ENCODE measurements at places on chromosomes 11 and 22.

GRCh38 chr11:82250047-82250446 is 483.6 kb downstream of the FAM181B start:
- DNase-seq = no peak

- no peak for DNase-seq
These were observed 14.8 kb upstream of the MUC5B start for GRCh38 chr11:1208144-1208393.

DNA sequence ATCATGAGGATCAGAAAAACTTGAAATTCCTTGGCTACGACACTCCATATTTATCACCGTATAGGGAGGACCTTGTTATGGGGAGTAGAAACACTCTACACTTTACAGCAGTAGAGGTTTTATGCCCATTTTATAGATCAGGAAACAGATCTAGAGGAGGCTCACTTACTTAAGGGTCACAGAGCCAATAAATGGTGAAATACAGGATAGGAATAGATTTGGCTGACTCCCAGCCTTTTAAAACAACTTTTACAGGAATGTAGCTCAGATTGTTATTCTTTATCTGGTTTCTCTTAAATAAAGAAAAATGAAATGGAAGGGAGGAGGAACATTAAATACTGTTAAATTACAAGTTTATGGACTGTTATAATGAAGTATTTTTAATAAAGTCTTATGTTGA is 14.8 kb downstream of the FBXO7 start:
- DNase-seq = no peak

- no peak for DNase-seq
These were observed 89.2 kb downstream of the FDX1 start for GRCh38 chr11:110518809-110519514.

- no peak for DNase-seq
These were observed 23.9 kb upstream of the CYP2D6 start for GRCh38 chr22:42154293-42155052.

GRCh38 chr11:64198511-64198910 is 8.0 kb upstream of the FERMT3 start:
- no peak for DNase-seq

DNA sequence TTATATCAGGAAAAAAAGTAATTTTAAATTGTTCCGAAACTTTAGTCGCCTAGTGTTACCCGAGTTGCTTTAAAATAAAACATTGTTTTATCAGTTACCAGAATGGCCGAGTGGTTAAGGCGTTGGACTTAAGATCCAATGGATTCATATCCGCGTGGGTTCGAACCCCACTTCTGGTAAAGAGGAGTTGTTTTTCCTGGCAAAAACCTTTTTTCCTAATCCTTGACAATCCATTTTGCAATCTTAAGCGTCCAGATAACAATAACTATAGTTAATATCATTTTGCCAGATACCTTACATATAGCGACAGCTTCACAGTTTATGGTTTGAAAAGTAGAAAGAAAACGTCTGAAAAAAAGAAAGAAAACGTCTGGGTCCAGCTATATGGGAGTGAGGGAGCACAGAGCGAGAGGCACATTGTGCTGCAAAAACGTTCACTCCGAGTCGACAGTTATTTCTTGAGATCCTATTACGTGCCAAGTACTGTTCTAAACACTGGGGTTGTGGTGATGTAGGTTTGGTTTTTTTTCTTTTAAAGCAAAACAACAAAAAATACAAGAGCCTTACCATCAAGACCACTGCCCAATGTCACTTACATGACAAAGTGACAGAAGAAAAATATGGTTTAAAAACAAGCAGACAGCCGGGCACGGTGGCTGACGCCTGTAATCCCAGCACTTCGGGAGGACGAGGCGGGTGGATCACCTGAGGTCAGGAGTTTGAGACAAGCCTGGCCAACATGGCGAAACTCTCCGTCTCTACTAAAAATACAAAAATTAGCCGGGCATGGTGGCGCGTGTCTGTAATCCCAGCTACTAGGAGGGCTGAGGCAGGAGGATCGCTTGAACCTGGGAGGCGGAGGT is 40.6 kb downstream of the OR4D9 start:
- peak; percentile 76 for DNase-seq

GRCh38 chr11:134691985-134692384 is 279.9 kb upstream of the B3GAT1 start:
- DNase-seq = no peak

DNA sequence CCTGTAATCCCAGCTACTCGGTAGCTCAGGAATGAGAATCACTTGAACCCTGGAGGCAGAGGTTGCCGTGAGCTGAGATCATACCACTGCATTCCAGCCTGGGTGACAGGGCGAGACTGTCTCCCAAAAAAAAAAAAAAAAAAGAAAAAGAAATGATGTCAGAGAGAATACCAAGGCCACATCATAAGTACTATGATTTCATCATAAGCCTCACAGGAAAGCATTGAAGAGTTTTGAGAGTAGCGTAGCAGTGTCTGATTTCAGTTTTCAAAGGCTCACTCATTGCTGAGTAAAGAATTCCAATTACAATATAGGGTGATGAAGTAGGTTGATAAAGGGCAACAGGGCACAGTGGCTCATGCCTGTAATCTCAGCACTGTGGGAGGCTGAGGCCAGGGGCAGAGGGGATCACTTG is 88.8 kb downstream of the MRTFA start:
- DNase-seq = no peak

DNA sequence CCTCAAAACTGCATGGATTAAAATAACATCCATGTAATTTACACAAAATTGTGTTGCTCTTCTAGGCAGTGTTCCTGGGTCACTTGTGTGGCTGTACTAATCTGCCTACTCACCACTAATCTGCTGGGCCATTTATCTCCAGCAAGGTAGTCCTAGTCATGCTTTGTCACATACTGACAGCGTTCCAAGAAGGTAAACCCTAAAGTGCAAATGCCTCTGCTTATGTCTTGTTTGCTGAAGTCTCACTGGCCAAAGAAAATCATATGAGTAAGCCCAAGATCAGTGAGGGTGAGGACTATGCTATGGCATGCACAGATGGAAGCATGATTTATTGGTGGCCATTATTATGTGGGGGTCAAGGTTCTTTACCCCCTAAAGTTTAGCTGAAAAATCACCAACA is 630.2 kb upstream of the LUZP2 start:
- no peak for DNase-seq

GRCh38 chr11:65410936-65411680 is 11.5 kb upstream of the NEAT1 start:
- DNase-seq = no peak

GRCh38 chr11:83122050-83122449 is 34.9 kb upstream of the PCF11 start:
- DNase-seq = no peak

- peak; percentile 91 for DNase-seq
These were observed at the start of gene FAM89B for GRCh38 chr11:65572356-65573051. Gene FAM89B (plus strand): TSS chr11:65572538. CDS start chr11:65572670, 132 bp downstream.

DNA sequence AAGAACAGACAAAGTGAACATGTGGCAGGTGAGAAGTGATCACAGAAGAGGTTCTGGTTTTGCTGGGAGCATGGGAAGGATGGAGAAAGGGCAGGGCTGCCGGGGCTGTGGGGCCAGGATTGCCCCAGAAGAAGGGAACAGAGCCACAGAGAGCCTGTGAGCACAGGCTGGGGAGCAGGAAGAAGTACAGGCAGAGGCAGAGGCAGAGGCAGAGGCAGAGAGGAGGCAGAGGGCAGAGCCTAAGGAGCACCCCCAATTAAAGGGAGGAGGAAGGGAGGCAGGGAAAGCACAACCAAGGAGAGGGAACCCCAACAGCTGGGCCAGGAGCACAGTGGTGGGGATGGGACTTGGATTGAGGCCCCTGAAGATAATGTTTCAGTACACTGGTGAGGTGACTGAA is 51.5 kb downstream of the SGSM3 start:
- no peak for DNase-seq

GRCh38 chr11:28631148-28631547 is 523.0 kb downstream of the METTL15 start:
- no peak for DNase-seq

DNA sequence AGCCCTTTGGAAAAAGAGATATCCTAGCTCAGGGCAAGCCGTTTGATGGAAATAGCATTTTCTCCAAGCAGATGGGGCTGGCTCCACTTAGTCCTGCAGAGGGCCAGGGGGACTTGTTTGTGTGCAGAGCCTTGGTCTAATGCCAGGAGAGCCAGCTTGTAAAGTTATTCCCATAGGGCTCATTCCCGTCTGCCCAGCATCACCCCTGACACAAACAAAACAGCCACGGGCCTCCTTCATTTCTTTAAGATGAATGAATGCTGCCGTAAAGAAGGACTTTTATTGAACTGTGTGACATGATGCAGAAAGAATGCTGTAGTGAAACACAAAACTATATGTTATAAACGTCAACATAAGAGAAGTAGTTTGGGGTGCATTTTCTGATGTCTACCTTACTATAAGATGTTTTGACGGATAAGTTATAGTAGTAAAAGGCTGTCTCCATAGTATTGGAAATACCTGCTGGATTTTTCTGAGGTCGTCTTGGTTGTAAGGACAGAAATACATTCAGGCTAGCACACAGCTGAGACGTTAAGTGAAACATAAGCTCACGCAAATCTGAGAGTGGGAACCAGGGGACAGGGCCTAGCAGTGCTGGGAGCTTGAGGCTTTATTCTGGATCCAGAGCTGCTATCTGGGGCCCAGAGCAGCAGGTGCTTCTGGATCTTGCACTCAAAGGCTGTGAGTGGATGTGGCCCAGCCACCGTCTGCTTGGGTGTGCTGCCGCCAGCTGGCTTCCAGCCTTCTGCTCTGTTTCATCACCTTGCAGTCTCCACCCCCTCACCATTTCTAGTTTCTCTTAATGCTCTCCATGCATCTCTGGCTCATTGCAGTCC is 53.3 kb downstream of the NCAM1 start:
- peak; percentile 77 for DNase-seq

GRCh38 chr11:109000531-109000930 is 335.7 kb downstream of the DDX10 start:
- peak; percentile 15 for DNase-seq

DNA sequence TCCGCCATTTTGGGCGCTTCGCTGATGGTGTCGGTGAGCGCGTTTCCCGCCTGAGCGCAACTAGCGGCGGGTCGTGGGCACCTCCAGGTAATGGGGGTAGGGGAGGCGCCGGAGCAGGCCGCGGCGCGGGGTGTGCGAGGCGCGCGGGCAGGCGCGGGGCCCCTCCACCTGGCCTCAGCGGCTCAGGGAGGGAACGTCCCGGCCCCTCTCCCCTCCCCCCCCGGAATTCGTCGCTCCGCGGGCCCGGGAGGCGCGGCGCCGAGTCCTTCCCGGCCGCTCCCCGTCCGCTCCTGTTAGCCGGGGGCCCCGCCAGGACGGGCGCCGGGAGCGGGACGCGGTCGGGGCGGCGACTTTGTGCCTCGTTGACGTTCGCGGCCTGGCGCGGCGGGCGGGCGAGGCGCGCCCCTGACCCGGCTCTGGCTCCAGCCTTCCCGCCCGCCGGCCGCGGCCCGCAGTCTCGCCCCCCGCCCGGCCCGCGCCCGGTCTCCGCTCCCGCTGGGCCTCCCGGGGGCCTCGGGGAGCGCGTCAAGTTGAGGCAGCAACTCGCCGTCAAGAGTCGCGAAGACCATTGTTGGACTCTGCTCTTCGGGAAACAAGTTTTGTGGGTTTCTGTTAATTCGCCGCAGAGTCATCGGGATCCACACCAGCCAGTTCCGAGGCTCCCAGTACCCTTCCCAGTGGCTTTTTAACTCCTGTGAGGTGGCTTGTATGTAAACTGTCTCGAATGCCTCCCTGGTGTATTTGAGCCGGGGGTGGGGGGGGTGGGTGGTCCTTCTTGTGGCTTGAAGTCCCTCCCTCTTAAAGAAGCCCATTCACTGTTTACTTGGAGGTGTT is at the start of gene PPP6R3:
PPP6R3 (plus strand) TSS at position 12 of the 834 bp plus-strand sequence. CDS start 76,913 bp downstream, outside the sequence.
- DNase-seq = peak; percentile 90

DNA sequence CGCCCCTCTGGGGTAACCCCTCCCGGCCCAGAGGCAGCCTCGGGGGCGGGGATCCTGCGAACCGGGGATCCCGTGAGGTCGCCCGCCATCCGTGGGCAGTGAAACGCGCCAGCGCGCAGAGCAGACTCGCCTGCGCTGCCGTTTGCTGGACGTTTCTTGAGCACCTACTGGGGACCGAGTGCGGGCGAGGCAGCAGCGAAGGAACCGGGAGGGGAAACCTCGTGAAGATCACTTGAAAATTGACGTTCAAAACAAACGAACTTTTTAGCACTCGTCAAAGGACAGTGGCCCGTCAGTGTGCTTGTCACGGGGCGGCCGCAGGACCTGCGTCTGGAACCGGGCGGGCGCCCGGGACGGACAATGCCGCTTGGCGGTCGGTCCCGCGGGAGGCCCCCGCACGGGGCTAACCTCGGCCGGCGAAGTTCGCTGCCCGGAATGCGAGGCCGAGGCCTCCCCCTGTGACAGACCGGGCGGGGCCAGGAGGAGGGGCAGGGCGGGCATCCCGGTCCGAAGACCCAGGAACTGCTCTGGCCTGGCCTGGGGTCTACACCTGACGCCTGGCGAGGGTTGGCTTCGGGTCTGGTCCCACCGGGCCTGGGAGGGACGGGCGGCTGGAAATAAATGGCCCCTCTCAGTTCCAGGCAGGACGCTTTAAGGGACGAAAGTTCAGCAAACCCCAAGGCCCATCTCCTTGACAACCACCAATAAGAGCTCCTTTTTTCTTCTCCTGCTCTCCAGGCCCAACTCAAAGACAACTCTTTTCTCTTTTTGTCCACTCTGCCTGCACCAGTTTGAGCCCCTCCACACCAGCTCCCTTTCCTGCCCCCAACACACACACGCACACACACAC is 723 bp upstream of the SCUBE1 start:
- peak; percentile 37 for DNase-seq

All from DMS53 (cell line).